ENCODE measurements at places on chromosomes 4 and X. TPM values are rescaled to one million over a fixed set of nuclear protein-coding genes. Genes with fewer than 3 reads are reported as not detected.
A peak's percentile ranks its signal among the peaks of the same experiment; 100 is the strongest.

GRCh38 chr4:2395038-2395437 is 23.4 kb downstream of the ZFYVE28 start:
- DNase-seq: no peak

DNA sequence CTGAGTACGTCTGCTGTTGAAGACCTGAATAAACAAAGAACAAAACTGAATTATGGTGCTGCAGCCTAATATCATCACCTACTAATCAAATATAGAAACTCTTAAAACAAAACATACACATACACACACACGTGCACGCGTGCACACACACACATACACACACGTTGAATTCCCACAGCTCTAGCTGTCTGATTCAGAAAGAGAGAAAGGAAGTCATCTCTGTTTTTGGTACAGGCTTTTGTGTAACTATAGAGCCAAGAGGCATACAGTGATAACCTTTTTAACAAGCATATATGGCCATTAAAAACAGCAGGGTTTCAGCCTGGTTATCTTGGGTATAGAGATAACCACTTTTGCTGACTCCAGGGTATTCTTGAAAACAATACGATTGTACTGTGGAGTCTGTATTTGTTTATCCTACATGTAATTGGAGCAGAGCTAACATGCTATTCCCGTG is 823.2 kb downstream of the CCSER1 start:
- no peak for DNase-seq

DNA sequence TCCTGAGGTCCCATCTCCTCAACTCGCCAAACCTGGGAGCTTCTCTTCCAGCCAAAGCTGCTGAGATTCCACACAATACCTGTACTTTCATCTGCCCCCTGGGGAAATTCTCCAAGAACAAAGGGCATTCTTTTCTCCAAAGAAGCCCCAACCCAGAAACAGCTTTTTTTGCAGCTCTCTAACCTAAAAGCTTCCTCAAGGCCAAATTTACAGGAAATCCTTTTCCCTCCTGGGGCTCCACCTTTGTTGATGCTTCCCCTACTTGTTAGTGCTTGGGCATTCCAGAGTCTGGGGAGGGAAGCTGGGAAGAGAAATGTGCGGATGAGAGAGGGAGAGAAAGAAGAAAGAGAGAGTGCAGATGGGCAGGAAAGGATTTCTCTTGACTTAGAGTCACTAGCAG is 24.3 kb downstream of the ZBTB33 start:
- DNase-seq: no peak

OTC gene
- total RNA-seq: not detected

DNA sequence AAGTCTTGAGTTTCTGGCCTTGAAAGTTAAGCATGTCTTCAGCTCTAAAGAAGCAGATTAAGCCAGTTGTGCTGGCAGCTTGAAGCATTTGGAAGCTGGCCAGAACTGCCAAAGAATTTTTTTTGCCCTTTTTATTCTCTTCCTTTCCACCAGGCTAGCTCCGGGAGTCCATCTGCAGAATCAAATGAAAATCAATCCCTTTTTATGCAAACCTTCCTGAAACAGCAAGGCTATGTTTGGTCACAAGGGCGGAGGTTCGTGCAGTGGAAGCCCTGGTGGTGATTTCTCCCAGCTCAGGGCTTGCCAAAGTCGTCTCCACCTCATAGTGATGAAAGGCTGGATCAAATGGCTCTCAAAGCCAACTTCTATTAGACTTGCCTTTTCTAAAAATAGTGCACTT is 21.6 kb upstream of the C4orf54 start:
- no peak for DNase-seq

TDO2 gene
- total RNA-seq: 0.23 TPM

DNA sequence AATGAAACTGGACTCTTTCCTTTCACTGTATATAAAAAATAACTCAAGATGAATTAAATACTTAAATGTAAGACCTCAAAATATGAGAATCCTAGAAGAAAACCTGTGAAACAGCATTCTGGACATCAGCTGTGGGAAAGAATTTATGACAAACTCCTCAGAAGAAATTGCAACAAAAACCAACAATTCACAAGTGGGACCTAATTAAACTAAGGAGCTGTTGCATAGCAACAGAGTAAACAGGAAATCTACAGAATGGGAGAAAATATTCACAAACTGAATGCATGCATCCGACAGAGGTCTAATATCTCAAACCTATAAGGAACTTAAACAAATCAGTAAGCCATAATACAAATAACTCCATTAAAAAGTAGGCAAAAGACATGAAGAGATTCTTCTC is 851.7 kb upstream of the PCDH10 start:
- no peak for DNase-seq

DNA sequence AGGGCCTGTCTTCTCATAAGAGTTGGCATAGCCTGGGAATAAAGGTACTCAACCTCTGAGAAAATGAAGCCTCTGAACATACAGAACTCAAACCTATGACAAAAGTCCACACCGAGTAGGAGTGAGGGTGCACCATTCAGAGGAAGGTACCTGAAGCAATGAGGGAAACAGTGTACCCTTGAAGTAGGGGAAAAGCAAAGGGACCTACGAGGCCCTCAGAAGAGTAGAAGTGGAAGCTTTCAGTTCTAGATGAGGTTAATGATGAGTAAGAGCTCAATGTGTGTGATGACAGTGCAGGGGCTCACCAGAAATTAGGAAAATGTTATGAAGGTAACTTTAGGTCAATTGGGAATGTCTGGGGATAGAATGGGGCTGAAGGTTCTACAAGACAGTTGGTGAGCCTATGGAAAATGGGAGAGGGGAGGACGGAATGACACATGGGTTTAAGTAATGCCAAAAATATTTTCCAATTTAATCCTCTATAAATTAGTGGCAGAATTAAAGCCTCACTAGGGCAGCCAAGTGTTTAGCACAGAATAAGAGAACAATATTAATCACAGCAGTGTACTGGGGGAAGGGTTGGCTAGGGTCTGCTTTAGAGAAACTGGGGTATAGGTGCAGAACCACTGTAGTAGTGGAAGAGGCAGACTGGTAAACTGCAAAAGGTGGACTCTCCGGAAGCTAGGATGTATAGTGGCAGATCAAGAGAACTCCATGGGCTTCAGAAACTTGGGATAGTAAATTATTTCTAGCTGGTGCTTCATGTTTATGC is 39.8 kb downstream of the RAB33A start:
- DNase-seq: no peak

DNA sequence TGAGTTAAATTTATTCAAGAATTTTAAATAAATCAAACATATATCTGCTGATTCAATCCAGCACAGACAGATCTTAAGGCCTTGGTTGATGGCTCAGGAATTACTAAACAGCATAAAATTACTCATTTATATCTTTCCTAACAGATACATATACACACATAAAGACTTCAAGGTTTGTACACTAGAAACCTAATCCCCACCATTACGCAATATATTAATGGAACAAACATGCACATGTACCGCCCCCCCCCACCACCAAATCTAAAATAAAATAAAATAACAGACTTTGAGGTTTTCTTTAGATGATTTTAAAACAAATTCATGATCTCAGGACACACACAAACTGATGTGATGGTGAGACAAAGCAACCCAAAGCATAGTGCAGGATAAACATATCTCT is 333.9 kb upstream of the DDX53 start:
- DNase-seq: no peak

- no peak for DNase-seq
These were observed 15.5 kb downstream of the NKX3-2 start for GRCh38 chr4:13528821-13529127.

DNA sequence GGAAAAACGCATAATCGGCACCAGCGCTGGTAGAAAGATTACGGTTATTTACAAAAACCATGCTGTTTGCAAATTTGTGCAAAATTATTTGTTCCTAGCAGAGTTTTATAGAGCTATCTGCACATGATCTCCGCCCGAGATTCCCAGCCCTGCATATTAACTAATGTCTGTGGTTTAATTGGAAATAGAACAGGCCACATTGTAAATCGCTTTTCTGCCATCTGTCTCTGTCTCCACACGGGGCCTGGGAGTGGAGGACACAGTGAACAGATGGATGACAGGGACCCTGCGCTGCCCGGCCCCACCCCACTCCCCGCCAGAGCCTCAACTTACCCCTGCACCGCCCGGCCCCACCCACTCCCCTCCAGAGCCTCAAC is 126.9 kb downstream of the FAM53A start:
- no peak for DNase-seq

DNA sequence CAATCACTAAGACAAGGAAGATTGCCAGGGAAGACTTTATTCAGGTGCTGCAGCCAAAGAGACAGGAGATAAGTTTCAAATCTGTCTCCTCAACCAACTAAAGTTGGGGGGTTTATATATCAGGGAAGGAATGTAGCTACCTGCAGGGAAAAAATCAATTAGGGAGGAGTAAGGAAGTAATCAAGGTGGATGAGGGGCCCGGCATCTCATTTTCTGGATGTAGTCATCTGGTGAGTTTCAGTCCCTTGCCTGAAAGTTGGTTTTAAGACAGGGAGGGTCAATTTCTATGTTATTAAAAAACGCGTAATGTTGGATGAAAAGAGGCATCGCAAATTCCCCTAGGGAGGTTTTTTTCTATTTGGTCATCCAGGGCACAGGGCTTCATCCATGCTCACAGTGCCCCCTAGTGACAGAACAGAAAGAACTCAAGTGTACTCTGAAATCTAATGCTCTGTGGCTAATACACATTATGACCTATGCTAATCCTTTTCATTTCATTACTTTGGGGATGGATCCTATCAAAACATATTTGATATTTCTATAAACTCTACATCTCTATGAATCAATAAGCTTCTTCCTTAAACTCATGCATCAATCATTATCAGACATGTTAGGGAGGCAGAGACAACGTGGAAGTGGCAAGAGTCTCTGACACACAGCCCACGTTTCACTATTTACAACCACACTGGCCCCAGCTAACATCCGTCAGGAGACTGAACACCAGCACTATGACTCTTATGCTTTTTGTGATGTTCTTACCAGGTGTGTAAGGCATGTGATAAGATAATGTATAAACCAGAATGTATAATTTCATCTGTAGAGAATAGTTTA is 1577.0 kb upstream of the TENM3 start:
- no peak for DNase-seq

- DNase-seq: no peak
These were observed 86.3 kb downstream of the SMARCA5 start for GRCh38 chr4:143599827-143600226.

DNA sequence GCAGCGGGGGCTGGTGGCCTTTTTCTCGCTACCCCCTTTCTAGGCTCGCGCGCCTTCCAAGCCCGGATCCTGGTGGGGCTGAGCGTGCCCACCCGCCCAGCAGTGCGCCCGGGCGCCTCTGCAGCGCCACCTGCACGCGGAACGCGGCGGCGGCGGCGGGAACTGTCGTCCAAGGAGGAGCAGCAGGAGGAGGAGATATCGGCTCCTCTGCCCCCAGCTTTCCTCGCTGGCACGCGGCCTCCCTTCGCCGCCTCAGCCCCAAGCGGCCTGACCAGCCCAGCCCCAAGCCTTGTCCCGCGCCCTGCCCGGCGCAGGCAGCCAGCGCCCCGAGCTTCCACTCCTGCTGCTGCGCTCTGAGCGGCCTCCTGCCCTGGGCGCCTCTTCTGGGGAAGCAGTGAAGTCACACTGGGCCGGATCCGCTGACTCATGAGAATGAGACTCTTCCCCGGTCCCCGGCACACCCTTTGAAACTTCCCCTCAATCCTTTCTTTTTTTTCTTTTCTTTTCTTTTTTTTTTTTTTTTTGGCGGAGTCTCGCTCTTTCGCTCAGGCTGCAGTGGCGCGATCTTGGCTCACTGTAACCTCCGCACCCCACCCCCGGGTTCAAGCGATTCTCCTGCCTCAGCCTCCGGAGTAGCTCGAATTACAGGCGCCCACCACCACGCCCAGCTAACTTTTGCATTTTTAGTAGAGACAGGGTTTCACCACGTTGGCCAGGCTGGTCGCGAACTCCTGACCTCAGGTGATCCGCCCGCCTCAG is 10.6 kb upstream of the ELF4 start:
- DNase-seq: peak; percentile 94

GRCh38 chrX:51931566-51932150 is 38.2 kb downstream of the MAGED1 start:
- no peak for DNase-seq

GRCh38 chrX:57902633-57903032 is 7.6 kb downstream of the ZXDA start:
- DNase-seq: no peak

ANOS1 gene
- 3.8 TPM for total RNA-seq

- DNase-seq: no peak
These were observed 117.0 kb upstream of the TEX13C start for GRCh38 chrX:125202591-125203248.

FGA gene
- total RNA-seq: not detected

GRCh38 chr4:82721819-82722423 is 76.7 kb downstream of the SCD5 start:
- no peak for DNase-seq

HSFX1 gene
- 2.2 TPM for total RNA-seq

DNA sequence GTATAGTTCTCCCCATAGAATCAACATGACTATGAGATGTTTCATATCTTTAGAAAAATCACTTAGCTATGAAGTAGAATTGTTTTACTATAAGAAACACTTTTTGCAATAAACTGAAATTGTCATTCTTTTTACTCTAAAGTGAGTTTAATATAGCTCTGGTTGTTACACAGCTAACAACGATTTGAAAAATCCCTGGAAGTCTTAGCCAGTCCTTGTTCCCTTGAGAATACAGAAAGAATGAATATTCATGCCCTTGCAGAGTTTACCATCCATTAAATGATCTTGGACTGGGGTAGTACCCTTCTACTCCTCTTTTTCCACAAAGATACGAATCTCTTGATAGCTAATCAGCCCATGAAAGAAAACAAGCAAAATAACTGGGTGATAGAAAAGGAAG is 141.8 kb downstream of the JADE1 start:
- no peak for DNase-seq

DNA sequence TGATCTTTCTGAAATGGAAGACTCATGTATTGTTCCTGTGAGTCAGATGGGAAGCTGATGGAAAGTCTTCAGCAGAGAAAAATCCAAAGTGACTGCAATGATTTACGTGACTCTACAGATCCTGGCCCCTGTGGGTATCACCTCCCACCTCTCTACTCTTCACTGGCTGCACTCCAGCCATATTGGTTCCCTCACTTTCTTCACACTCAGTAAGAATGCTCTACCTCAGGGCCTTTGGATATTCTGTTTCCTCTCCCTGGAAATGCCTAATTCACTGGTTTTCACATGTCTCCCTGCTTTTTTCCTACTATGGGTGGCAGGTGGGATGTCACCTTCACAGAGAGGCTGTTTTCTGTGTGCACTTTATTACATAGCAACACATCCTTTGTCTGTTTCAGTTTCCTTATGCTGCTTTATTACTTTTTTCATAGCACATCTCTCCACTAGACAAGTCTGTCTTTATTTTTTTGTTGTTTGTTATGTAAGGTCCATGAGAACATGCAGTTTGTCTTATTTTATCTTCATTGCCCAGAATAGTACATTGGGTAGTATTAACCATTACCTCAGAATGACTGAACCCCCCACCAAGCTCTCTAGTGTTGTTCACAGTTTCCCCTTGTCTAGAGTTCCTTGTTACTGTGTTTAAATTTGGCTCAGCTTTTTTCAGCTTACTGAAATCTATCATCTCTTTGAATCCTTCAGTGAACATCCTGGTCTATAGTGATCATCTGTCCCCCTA is 57.6 kb upstream of the CLNK start:
- DNase-seq: no peak

GRCh38 chr4:135344492-135344891 is 1142.9 kb upstream of the PABPC4L start:
- no peak for DNase-seq
